PC-3 (cell line): ENCODE measurements at places on chromosomes 3 and 15.

DNA sequence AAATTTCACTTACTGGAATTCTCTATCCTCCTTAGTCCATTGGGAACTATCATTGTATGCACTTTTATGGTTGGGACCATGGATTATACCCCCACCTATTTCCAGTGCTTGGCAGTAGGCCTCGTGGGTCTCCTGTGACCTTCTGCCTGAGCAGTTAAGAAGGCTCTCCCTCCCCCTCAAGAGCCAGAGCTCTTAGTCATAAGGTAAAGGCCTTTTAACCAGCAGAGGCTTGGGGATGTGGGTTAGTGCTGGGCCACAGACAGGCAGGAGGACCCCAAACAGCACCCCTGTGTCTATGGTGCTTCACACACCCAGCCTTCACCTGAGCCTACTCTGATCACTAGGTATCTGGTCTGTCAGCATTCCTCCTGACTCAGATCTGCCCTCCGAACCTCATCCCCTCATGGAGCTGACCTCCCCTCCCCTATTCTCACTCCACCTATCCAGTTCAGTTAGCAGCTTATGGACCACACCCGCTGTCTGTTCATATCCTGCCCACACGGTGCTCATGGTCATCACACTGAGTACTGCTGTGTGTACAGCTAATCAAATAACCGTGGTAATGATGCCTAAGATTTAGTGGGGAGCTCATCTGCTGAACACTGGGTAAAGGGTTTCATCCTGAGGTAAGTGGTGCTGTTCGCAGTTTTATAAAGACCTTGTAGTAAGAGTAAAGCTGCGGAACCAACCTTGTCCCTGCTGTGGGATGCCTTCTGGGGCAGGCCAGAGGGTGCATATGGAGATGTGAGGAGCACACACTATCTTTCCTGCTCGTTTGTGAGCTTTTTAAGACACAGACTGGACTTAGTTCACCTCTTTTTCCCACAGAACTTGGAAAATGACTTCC lies 40.9 kb downstream of the KLHL18 start:
- peak; percentile 88 for DNase-seq

DNA sequence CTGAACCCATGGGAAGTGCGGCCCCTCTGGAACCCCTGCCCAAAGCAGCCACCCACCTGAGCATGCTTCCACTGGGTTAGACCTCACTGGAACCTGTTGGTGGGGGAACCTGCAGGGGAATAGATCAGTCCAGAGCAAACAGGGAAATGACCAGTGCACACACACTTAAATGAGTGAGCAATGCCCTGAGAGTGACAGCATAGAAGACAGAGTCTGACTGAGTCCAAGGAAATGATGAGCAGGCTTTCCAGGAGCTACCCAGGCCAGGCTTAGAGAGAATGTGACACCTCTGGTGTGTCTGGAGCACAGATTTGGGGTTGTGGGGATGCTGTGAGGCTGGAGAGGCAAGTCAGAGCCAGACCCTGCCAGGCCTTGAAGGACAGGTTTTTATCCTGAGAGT lies 28.5 kb downstream of the PLA1A start:
- DNase-seq: no peak

DNA sequence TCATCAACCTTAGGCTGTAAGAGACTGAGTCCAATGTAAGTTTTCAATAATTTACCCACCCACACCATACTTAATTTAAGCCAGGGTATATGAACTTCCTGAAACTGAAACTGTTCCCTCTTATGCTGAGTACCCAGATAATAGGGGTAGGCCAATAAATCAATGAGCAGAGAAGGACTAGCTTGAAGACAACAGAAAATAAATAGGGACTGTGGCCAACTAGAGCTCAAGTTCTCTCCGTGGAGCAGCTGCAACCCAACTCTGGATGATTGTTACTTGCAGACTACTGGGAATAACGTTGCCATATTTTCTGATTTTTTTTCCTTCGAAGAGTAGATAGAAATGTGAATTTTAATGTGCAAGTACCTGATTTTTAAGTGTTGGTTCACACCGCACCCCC lies 128.0 kb downstream of the ATG7 start:
- no peak for DNase-seq

GRCh38 chr3:15453991-15454625 lies 26.7 kb downstream of the EAF1 start:
- no peak for DNase-seq

GRCh38 chr15:92787116-92787515 lies 113.0 kb upstream of the CHD2 start:
- no peak for DNase-seq
